ENCODE measurements at places on chromosomes 4 and X.

GRCh38 chr4:138696058-138696457, 319.5 kb upstream of the NOCT start:
- no peak for DNase-seq

DNA sequence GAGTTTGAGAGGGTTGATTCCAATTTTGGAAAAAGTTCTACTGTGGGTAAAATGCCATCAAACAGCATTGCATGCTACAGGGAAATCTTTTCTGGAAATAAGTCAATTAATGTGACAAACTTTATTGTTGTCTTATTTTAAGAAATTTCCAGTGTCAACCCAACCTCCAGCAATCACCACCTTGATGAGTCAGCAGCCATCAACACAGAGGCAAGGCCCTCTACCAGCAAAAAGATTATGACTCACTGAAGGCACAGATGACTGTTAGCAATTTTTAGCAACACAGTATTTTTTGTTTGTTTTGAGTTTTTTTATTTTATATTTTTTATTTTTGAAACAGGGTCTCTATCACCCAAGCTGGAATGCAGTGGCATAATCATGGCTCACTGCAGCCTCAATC, 165.4 kb upstream of the C1QTNF7 start:
- DNase-seq: no peak

GRCh38 chr4:143241892-143242291, 57.2 kb downstream of the USP38 start:
- DNase-seq: no peak

DNA sequence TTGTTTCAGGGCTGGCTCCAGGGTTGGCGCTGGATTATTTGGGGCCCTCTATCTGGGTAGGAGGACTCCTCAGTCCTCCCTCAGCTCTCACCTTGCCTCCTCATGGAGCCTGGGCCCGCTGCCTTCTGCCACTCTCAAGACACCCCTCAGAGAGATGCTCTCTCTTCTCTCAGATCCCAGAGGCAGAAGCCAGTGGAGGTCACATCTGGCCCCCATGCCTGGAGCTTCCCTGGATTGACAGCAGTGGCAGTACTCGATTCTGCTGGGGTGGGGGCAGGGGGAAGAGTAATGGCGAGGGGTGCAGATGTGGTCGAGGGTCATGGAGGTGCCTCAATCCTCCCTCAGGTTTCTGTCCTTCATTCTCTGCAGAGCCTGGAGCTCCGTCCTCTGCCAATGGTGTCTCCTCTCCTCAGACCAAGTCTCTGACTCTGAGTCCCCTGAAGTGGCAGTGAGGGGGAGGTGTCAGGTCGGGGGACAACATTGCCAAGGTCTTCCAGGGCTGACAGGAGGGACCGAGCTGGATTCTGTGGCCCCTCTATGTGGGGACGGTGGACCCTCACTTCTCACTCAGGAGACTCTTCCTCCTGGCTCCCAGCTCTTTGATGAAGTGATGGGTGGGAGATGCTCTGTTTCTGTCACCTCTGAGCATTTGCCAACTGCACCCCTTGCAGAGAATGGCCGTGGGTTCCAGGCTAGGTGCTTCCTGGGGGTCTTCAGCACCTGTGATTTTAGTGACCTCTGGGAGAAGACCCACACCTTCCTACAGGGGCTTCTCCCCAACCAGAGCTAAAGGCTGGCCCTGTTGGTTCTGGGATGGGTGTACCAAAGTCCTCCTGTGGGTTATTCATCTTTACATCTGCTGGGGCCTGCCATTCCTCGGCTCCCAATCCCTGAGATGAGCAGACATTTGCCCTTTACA, 10.9 kb upstream of the HSFX1 start:
- DNase-seq: no peak

- DNase-seq: no peak
Observed at GRCh38 chr4:135553213-135553612, 1351.6 kb upstream of the PABPC4L start.

GRCh38 chr4:98166025-98166730, 22.9 kb upstream of the STPG2 start:
- no peak for DNase-seq

GRCh38 chr4:101217353-101218031, 129.8 kb downstream of the PPP3CA start:
- no peak for DNase-seq

GRCh38 chr4:182492423-182492822, 249.2 kb downstream of the TENM3 start:
- no peak for DNase-seq

DNA sequence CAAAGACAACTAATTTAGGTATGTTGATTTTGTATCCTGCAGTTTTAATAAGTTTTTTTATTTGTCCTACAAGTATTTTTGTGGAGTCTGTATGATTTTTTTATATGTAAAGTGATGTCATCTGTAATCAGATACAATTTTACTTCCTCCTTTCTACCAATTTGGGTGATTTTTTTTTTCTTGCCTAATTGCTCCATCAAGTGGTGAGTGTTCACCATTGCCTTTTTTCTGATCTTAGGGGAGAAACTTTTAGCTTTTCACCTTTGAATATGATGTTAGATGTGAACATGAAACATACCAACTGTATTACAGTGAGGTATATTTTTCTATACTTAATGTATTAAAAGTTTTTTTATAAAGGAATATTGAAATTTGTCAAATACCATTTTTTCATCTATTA, 362.3 kb downstream of the PABPC4L start:
- no peak for DNase-seq

DNA sequence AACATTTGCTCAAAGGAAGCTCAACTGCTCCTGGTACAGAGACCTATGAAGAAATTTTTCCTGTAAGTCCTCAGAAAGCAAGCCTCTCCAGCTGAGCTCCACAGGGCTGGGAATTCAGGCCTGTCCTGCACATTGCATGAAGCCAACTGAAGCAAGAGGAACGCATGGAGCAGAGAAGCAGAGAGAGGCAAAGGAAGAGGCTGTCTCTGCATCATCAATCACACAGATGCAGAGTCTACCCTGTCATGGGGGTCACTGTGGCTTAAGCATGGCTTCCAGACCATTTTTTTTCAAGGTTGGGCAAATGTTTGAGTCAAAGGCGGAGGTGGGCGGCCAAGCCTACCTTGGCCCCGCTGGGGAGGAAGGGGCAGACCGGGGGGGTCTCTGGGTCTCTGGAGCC, 110.3 kb upstream of the MSX1 start:
- no peak for DNase-seq
